Endodermal cell (in vitro differentiated cells): ENCODE measurements at places on chromosomes 1 and 21.

GRCh38 chr21:14545906-14546480 lies at the start of gene SAMSN1:
Gene SAMSN1, minus strand, starts transcription at chr21:14546315. Its CDS starts 54 bp downstream, at chr21:14546261.
- H3K4me1 ChIP-seq: no peaks in the 10 kb centered on the region
- no peak for DNase-seq
- H3K36me3 ChIP-seq: no peaks in the 10 kb centered on the region
- no peak within 1 kb of the TSS for H3K4me3 ChIP-seq
- H3K27me3 ChIP-seq: no peaks in the 10 kb centered on the region

DNA sequence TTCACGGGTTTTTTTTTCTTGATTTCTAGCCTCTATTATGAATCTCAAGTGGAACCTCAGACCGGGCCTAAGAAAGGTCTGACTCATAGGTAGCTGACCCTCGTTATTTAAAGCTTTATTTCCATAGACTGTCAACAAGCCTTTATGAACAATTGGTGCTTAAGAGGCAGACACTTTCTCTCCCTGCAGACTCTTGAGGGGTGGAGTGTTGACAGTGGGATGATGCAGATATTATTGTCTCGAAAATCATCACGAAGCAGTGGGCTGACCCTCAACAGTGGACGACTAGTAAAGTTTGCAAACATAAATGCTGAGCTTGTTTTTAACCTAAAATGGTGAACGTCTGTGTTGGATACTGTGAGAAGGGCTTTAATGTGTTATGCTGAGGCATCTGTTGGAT lies 1.8 kb downstream of the SFT2D2 start:
- DNase-seq: no peak
- H3K4me3 ChIP-seq: peak overlapping the region; percentile 85
- H3K27ac ChIP-seq: no peak overlapping the region
- H3K36me3 ChIP-seq: peaks cover 17% of the 10 kb centered on the region

- DNase-seq: no peak
- no peaks in the 10 kb centered on the region for H3K4me1 ChIP-seq
- no peak overlapping the region for H3K4me3 ChIP-seq
- peaks cover 20% of the 10 kb centered on the region for H3K27me3 ChIP-seq
Measured at GRCh38 chr1:29785554-29785953, 549.2 kb downstream of the PTPRU start.

DNA sequence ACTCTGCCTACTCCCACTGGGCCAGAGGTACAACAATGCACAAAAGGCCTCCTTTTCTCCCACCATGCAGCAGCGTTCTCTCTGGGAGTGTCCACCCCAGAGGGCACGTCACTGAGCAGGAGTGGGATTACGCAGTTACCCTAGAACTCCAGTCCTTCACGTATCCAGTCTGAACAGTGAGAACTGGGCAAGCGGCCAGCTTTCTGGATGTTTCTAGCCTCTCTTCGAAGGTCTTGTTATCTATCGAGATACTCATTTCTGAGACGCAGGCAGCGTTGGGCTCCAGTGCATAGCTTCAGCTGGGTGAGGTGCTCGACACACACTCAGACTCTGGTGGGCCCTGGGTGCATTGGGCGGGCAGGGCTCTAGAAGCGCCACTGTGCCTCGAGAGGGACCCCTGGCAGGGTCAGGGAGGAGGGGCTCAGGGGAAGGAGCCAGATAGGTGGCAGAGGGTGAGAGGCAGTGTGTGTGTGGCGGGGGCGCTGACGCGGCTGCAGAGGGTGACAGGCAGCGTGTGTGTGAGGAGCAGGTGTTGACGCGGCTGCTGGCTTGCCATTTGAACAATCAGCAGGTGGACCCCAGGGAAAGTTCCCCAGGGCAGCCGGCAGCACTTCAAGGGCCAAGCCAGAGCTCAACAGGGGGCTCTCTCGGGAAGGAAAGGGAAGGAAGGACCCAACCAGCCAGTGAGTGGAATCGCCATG lies 27.9 kb downstream of the PRDM15 start:
- peaks cover 21% of the 10 kb centered on the region for H3K36me3 ChIP-seq
- no peaks in the 10 kb centered on the region for H3K4me1 ChIP-seq
- no peak for DNase-seq
- no peak overlapping the region for H3K27ac ChIP-seq
- no peaks in the 10 kb centered on the region for H3K27me3 ChIP-seq
- H3K4me3 ChIP-seq: no peak overlapping the region

- no peak overlapping the region for H3K4me3 ChIP-seq
- H3K27me3 ChIP-seq: no peaks in the 10 kb centered on the region
- no peak overlapping the region for H3K27ac ChIP-seq
- no peaks in the 10 kb centered on the region for H3K4me1 ChIP-seq
- no peaks in the 10 kb centered on the region for H3K36me3 ChIP-seq
- no peak for DNase-seq
Measured at GRCh38 chr1:80582980-80583379, 1217.8 kb upstream of the ADGRL2 start.

DNA sequence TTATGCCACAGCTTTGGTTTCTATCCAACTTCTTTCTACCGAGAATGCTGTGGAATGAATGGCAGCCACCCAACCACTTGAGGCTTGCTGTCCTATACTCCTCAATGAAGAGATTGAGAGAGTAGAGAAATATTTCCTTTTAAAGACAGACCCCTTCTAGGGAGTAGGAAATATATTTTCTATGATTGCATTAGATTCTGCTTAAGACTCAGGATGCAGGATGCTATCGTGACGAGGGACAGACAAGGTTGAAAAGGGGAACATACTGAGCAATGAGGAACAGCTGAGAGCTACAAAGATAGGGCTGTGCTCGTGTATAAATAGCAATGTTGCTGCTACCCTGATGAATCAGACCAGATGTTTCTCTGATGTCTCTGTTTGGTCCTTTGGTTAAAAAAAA lies 7.1 kb upstream of the RASAL2 start:
- H3K27me3 ChIP-seq: no peaks in the 10 kb centered on the region
- no peak overlapping the region for H3K4me3 ChIP-seq
- no peak for DNase-seq
- H3K27ac ChIP-seq: no peak overlapping the region
- no peaks in the 10 kb centered on the region for H3K36me3 ChIP-seq
- H3K4me1 ChIP-seq: no peaks in the 10 kb centered on the region

DNA sequence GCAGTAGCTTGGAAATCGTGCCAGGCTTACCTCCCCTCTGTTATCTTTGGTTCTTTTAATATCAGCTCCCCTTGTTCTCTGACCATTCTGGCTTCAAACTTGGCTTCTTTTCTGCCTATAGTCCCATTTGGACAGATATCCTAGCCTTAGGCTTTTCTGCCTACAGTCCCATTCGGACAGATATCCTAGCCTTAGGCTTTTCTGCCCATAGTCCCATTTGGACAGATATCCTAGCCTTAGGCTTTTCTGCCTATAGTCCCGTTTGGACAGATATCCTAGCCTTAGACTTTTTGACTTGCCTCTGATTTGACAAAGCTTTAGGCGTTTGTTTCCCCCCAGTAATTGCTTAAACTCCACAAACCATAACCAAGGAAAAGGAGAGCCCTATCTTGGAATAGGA lies 25.6 kb downstream of the CHML start:
- no peaks in the 10 kb centered on the region for H3K27me3 ChIP-seq
- no peak overlapping the region for H3K27ac ChIP-seq
- DNase-seq: no peak
- peaks cover 10% of the 10 kb centered on the region for H3K4me1 ChIP-seq

GRCh38 chr1:226697151-226697928 lies 41.7 kb downstream of the ITPKB start:
- peaks cover 18% of the 10 kb centered on the region for H3K36me3 ChIP-seq
- H3K4me3 ChIP-seq: no peak overlapping the region
- H3K27ac ChIP-seq: no peak overlapping the region
- DNase-seq: no peak

DNA sequence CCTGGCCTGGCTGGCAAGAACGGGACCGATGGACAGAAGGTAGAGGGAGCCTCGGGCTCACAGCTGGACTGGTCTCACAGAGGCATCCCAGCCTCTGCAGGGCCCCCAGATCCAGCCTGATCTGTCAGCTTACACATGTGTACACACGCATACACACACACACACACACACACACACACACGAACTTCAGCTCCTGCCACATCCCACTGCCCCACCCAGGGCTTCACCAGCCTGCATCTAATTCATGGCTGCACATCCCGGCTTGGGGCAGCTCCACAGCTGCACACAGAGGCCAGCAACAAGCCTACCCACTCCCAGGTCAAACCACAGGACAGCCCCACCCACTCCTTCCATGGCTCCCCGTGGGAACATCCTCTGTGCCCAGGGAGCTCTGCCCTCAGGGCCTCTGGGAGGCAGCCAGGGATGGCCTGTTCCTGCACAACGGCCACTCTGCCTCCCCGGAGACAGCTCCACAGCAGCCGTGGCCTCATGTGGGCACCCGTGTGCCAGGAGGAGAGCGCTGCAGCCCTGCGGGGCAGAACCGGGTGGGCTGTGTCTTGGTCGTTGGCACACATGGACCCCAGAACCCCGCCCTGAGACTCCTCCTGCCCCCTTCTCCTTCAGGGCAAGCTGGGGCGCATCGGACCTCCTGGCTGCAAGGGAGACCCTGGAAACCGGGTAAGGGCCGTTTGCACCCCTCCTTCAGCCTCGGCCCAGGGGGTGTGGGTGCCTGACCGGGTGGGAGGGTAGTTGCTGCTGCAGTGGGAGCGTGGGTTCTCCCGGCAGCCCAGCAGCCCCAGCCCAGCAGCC lies 19.1 kb downstream of the COL6A2 start:
- peak; percentile 30 for DNase-seq
- H3K27me3 ChIP-seq: no peaks in the 10 kb centered on the region

- H3K4me1 ChIP-seq: no peaks in the 10 kb centered on the region
- H3K36me3 ChIP-seq: no peaks in the 10 kb centered on the region
- H3K4me3 ChIP-seq: no peak overlapping the region
- no peak overlapping the region for H3K27ac ChIP-seq
Measured at GRCh38 chr1:156814571-156815260, 1.9 kb downstream of the SH2D2A start.
